ENCODE measurements at places on chromosomes 7 and 10. TPM values are rescaled to one million over a fixed set of nuclear protein-coding genes. Genes with fewer than 3 reads are reported as not detected.

- DNase-seq, result no peak
- no peaks in the 10 kb centered on the region for H3K36me3 ChIP-seq
- H3K4me3 ChIP-seq, result no peak overlapping the region
- peaks cover 21% of the 10 kb centered on the region for H3K27me3 ChIP-seq
Observed at GRCh38 chr10:46296641-46297141, 9.9 kb downstream of the ANTXRL start.

DNA sequence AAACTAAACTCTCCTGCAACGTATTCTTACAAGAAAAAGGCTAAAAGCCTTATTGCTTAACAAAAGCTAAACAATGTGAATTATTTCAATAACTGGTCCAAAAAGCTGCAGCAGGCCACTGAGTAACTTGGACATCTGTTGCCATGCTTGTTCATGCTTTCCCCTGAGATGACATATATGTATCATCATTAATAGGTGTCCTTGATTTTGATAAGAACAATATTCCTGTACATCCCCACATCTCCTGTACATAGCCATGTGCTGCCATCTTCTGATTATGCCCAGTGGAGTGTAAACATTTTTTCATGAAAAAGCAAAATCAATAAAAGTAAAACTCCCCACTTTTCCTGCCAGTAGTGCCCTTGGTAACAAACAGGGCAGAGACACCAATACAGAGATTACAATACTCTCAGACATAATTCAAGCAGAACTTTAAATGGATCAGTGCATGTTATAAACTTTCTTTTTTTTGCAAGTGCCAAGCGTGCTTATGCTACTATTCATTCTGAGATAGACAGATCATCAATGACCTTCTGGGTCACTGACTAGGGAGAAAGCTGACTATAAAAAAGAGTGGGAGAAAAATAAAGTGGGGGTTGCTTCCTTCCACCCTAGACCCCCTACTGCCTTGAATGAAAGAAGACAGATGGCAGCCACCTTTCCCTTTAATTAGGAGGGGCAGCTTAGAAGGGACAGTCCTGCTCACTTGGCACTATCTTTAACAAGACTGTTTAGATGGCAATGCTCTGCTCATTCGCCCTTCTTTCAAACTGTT, 205.5 kb upstream of the KLF14 start:
- peak overlapping the region; percentile 97 for H3K27ac ChIP-seq
- H3K4me3 ChIP-seq, result peak overlapping the region; percentile 90
- peaks cover 46% of the 10 kb centered on the region for H3K4me1 ChIP-seq
- no peak for DNase-seq

DNA sequence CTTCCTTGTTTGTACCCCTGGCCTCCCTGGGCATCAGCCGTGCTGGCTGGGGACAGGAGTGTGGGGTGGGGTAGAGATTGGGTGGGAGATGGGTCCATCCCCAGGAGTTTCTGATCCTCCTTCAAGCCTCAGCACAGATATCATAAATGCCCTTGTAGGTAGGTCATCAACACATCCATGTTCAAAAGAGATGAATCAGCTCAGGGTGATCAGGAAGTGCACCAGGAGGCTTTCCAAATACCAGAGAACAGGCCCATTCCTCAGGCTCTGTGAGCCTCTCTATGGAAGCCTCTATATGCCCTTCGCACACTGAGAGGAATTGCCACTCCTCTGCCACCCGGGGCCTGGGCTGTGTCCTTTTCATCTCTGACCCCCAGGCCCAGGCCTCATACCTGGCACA, 31.9 kb upstream of the ADCYAP1R1 start:
- H3K27ac ChIP-seq, result no peak overlapping the region
- H3K36me3 ChIP-seq, result no peaks in the 10 kb centered on the region
- DNase-seq, result no peak
- H3K27me3 ChIP-seq, result peaks cover 96% of the 10 kb centered on the region
- no peak overlapping the region for H3K4me3 ChIP-seq

DNA sequence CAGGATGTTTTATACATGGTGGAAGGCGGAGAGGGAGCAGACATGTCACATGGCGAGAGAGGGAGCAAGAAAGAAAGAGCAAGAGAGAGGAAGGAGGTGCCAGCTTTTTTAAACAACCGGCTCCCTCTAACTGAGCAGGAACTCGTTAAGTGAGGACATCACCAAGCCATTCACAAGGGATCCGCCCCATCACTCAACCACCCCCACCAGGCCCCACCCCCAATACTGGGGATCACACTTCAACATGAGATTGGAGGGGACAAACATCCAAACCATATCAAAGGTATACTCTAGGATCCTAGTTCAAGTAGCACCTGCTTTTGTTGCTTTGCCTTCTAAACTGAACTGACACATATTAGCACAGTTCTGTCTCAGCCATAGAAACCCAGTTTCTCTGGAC, 141.9 kb upstream of the KLF14 start:
- DNase-seq, result no peak
- H3K27me3 ChIP-seq, result no peaks in the 10 kb centered on the region
- H3K4me1 ChIP-seq, result peaks cover 60% of the 10 kb centered on the region
- peaks cover 93% of the 10 kb centered on the region for H3K36me3 ChIP-seq
- H3K27ac ChIP-seq, result peak overlapping the region; percentile 45
- H3K4me3 ChIP-seq, result no peak overlapping the region

DNA sequence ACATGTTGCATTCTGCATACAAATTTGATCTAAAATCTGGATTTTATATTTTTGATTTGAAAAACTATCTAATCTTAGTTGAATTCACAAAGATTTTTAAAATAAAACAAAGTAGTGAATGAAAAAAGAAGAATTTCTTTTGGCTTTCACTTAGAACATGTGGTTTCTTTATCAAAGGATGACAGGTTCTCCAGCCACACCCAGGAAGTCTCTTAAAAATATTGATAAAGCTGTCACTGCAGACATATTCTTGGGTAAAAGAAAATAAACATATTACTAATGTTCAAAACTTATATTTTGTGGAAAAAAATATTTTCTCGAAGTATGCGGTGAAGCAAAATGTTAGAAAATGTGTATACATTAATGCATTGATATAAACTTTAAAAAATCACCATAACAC, 44.3 kb downstream of the ARL4A start:
- H3K4me1 ChIP-seq, result peaks cover 20% of the 10 kb centered on the region
- no peak overlapping the region for H3K27ac ChIP-seq
- H3K27me3 ChIP-seq, result no peaks in the 10 kb centered on the region
- DNase-seq, result no peak

DNA sequence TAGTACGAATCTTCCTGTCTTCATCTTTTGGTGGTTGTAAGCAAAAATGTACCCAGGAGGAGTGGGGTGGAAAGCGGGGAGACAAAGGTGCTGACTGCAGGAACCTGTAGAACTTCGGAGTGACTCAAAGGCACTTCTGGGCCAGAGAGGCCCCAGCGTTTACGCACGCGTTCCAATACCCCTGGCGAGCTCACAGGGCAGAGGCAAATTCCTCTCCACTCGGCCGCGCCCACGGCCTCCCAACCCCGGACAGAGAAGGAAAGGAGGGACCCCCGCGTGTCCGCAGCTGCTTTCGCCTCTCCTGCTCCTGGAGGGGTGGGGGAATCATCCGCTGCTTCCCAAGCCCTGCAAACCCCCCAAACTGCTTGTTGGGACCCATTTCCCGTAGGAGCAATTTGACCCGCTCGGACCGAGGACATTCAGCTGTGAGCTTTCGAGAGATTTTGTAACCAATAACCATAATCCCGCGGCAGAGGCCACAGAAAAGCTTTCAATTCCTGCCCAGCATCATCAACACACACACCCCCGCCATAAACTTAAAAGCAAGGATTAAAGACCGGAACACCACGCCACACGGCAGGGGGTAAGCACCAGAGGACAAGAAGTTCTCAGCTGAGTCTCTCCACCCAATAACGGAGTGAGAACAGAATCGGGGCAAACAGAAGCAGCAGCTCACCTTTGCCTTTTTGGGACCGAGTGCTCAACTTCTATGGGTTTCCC, 2.3 kb downstream of the IGF2BP3 start:
- DNase-seq, result peak; percentile 65
- H3K4me3 ChIP-seq, result peak overlapping the region; percentile 86
- H3K4me1 ChIP-seq, result peaks cover 37% of the 10 kb centered on the region
- no peaks in the 10 kb centered on the region for H3K27me3 ChIP-seq

DNA sequence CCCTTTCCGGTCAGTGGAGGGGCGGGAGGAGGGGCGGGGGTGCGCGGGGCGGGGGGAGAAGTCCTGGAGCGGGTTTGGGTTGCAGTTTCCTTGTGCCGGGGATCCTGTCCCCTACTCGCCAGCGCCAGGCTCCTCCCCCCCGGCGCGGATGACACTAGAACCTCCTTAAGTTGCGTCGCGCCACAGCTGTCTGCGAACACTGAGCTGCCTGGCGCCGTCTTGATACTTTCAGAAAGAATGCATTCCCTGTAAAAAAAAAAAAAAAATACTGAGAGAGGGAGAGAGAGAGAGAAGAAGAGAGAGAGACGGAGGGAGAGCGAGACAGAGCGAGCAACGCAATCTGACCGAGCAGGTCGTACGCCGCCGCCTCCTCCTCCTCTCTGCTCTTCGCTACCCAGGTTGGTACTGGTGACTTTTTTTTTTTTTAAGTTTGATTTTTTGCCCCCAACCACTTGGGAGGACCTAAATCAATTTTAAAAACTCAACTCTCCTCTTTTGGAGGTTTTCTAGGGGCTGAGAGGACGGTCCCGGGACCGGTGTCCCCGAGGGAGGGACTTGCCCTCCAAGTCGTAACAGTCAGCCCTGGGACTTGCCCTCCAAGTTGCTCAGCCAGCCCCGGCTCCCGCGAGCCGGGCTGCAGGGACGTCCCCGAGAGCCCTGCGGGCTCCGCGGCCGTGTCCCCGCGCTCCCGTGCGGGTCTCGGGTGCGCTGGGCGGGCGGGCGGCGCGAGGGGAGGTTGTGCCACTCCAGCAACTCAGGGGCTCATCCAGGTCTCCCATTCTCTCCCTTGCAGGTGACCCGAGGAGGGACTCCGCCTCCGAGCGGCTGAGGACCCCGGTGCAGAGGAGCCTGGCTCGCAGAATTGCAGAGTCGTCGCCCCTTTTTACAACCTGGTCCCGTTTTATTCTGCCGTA, at the start of gene GATA3:
Gene GATA3, plus strand, starts transcription at position 195 of the 914 bp plus-strand sequence. CDS start 968 bp downstream, outside the sequence.
- H3K27me3 ChIP-seq, result peaks cover 11% of the 10 kb centered on the region
- peak; percentile 69 for DNase-seq
- H3K36me3 ChIP-seq, result peaks cover 45% of the 10 kb centered on the region
- H3K27ac ChIP-seq, result peak within 1 kb of the TSS; percentile 86

DNA sequence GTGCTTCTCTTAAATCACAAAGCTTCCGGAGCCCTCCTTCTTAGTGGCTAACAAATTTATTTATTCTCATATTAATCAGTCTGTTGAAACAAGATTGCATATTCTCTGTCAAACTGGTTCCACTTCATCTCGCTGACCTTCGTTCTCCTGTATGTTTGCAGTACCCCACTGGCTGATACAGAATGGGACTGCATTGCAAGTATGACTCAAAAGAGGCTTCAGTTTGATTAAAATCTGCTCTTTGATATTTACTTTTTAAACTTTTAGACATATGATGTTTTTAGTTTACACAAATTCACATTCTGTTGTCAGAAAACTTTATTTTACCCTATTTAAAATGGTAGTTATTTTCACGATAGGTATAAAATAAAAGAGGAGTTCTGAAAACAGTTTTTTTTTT, 14.3 kb upstream of the ARHGAP12 start:
- H3K27ac ChIP-seq, result peak overlapping the region; percentile 82
- H3K4me1 ChIP-seq, result peaks cover 57% of the 10 kb centered on the region
- peak; percentile 65 for DNase-seq
- H3K27me3 ChIP-seq, result no peaks in the 10 kb centered on the region
- no peak overlapping the region for H3K4me3 ChIP-seq
- H3K36me3 ChIP-seq, result peaks cover 20% of the 10 kb centered on the region

GRCh38 chr7:85343484-85343883, 156.6 kb upstream of the SEMA3D start:
- no peaks in the 10 kb centered on the region for H3K36me3 ChIP-seq
- H3K27ac ChIP-seq, result no peak overlapping the region
- H3K4me1 ChIP-seq, result no peaks in the 10 kb centered on the region
- H3K4me3 ChIP-seq, result no peak overlapping the region

GRCh38 chr7:80372415-80372814, 139.4 kb downstream of the GNAT3 start:
- no peaks in the 10 kb centered on the region for H3K27me3 ChIP-seq
- no peak for DNase-seq
- peaks cover 14% of the 10 kb centered on the region for H3K4me1 ChIP-seq
- H3K27ac ChIP-seq, result no peak overlapping the region
- H3K36me3 ChIP-seq, result no peaks in the 10 kb centered on the region

DNA sequence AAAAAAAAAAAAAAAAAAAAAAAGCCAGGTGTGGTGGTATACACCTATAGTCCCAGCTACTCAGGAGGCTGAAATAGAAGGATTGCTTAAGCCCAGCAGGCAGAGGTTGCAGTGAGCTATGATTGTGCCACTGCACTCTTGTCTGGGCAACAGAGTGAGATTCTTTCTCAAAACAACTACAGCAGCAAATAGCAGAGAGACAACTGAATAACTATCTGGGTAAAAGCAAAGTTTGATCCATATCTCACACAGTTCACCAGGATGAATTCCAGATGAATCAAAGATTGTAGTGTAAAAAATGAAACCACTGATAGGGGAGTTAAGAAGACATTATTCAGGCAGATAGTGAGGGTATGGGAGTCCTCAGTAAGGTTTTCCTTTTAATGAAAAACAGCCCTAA, 11.4 kb upstream of the NUB1 start:
- H3K4me3 ChIP-seq, result no peak overlapping the region
- H3K4me1 ChIP-seq, result peaks cover 3% of the 10 kb centered on the region
- no peak for DNase-seq

- no peaks in the 10 kb centered on the region for H3K4me1 ChIP-seq
- H3K27me3 ChIP-seq, result no peaks in the 10 kb centered on the region
- no peak overlapping the region for H3K4me3 ChIP-seq
- no peak overlapping the region for H3K27ac ChIP-seq
- H3K36me3 ChIP-seq, result no peaks in the 10 kb centered on the region
- no peak for DNase-seq
Observed at GRCh38 chr10:128958834-128959690, 508.0 kb upstream of the MGMT start.

DNA sequence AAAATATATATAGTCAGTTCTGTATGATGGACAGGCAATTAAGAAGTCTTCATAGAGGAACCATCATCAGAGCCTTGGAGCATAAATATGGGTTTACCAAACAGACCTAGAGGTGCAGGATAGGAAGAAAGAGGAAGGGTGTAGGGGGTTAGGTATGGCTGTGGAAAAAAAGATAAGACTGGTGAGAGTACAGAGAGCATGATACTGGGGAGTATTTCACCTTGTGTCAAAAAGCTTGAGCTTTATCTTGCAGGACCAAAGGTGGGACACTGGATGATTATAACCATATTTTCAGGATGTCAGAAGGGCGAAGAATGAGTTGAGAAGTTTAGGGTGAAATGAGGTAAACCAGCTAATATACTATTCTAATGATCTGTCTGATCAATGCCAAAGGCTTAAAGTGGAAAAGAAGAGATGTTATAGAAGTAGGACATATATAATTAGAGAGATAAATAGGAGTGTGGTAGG, 54.6 kb downstream of the MRPL32 start:
- H3K27ac ChIP-seq, result no peak overlapping the region
- no peaks in the 10 kb centered on the region for H3K4me1 ChIP-seq
- no peaks in the 10 kb centered on the region for H3K36me3 ChIP-seq
- peaks cover under 1% of the 10 kb centered on the region for H3K27me3 ChIP-seq

GRCh38 chr7:100367676-100368613, 5.3 kb upstream of the PILRA start:
- H3K4me1 ChIP-seq, result no peaks in the 10 kb centered on the region
- H3K36me3 ChIP-seq, result peaks cover 46% of the 10 kb centered on the region
- H3K4me3 ChIP-seq, result no peak overlapping the region

MYH16 gene
- 0.97 TPM for total RNA-seq

STARD3NL gene
- total RNA-seq, result 66.4 TPM

HDAC9 gene
- total RNA-seq, result 159 TPM

CNPY1 gene
- total RNA-seq, result not detected

ZNF138 gene
- total RNA-seq, result 6.5 TPM

TPST1 gene
- total RNA-seq, result 11.4 TPM

All from Calu3 (cell line).